Stimulated activated CD4-positive, alpha-beta T cell treated with anti-CD3 and anti-CD28 coated beads, TNF-alpha, amount 100 ng/mL, for 48 hours (primary cell): ENCODE measurements at places on chromosomes 3 and 15.

GRCh38 chr3:193391902-193392301, 13.3 kb upstream of the ATP13A5 start:
- DNase-seq, result no peak

- no peak for DNase-seq
These were observed 562.7 kb downstream of the TUSC7 start for GRCh38 chr3:117272274-117272673.

DNA sequence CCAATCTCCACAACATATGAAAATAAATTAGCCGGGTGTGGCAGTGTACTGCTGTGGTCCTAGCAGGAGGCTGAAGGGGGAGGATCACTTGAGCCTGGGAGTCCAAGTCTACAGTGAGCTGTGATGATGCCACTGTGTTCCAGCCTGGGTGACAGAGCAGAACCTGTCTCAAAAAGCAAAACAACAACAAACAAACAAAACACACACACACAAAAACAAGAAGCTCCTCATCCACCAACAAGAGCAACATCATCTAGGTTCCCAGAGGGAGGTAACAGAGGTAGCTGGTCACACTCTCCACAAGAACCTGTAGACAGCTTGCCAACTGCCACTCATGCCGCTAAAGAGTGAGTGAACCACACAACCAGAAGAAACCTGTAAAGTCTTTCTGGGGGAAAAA, 34.8 kb downstream of the PTPN9 start:
- DNase-seq, result no peak

- DNase-seq, result no peak
These were observed 8.6 kb upstream of the ZNF148 start for GRCh38 chr3:125383744-125384143.
